ENCODE measurements at places on chromosomes 3 and 15.

DNA sequence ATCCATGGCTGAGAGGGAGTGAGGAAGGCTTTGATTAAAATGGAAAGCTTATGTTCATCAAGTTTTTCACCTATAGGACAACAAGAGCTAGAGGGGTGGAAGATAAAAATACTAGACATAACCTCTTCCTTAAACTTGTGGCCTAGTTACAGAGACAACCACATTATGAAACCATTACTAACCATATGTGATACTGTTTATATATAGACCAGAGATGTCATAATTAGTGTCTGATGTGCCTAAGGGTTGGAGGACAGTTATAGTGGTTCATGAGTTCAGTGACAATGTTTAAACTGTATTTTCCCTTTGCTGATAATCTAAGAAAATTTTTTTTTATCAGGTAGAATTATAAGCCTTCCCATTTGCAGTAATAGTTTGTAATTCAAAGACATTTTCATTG lies 23.7 kb downstream of the PHLDB2 start:
- no peak for DNase-seq
- H3K4me3 ChIP-seq = no peak overlapping the region
- no peaks in the 10 kb centered on the region for H3K36me3 ChIP-seq
- no peaks in the 10 kb centered on the region for H3K27me3 ChIP-seq

DNA sequence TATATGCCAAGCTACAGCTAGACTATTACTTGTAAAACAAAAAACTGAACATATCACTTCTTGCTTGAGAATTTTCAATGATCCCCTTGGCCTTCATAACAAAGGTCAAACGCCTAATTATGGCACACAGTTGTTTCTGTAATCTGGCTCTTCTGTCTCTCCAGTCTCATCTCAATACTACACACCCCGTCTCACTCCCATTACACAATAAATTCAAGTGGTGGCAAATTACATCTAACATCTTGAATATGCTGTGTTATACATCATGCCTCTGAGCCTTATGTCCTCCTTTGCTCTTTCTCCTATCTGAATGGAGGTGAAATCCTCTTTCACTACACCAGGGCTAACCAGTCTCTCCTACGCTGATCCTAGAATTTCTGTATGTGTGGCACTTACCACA lies 140.4 kb downstream of the TBL1XR1 start:
- peaks cover 4% of the 10 kb centered on the region for H3K36me3 ChIP-seq
- H3K27ac ChIP-seq = peak overlapping the region; percentile 25
- DNase-seq = no peak
- H3K4me1 ChIP-seq = peaks cover 4% of the 10 kb centered on the region
- H3K4me3 ChIP-seq = no peak overlapping the region

DNA sequence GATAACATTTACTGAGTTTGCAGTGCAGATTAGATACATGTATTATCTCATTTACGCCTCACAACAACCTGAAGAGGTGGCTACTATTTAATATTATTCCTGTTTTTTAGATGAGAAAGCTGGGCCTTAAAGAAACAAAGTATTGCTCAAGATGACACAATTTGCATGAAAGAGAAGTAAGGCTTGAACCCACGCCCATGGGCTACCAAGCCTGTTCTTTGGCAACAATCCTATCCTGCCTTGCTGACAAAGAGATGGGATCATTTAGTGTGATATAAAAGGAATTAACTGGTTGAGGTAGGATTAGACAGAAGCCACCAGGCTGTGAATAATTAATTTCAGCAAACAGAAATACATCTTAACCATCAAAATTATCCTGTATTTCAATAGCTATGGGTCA lies 9.2 kb upstream of the LDHAL6B start:
- H3K36me3 ChIP-seq = no peaks in the 10 kb centered on the region
- H3K27ac ChIP-seq = no peak overlapping the region
- no peaks in the 10 kb centered on the region for H3K27me3 ChIP-seq

DNA sequence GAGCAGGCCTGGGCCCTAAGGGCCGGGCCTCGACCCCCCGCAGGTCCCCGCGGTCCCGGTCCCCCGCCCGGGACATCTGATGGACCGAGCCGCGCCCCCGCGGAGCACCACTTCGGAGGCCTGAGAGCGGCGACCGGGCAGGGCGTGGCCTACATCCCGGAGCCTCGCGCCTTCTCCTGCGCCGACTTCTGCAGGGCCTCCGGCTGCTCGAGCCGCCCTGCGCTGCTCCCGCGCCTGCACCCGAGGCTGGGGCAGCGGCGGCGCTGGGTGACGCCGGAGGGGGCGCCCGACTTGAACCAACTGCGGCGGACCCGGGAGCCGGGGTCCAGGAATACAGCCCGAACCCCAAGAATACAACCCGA lies 14.9 kb upstream of the GP9 start:
- DNase-seq = no peak
- no peak overlapping the region for H3K27ac ChIP-seq
- peaks cover 8% of the 10 kb centered on the region for H3K4me1 ChIP-seq
- peak overlapping the region; percentile 31 for H3K4me3 ChIP-seq

GRCh38 chr15:80578871-80579270 lies 116.2 kb upstream of the ABHD17C start:
- H3K4me1 ChIP-seq = no peaks in the 10 kb centered on the region
- no peaks in the 10 kb centered on the region for H3K36me3 ChIP-seq
- H3K27ac ChIP-seq = no peak overlapping the region
- no peaks in the 10 kb centered on the region for H3K27me3 ChIP-seq

- H3K4me3 ChIP-seq = no peak overlapping the region
- no peak for DNase-seq
- no peaks in the 10 kb centered on the region for H3K27me3 ChIP-seq
- no peak overlapping the region for H3K27ac ChIP-seq
- H3K4me1 ChIP-seq = no peaks in the 10 kb centered on the region
These were observed 39.1 kb downstream of the MYO9A start for GRCh38 chr15:72078887-72079286.

DNA sequence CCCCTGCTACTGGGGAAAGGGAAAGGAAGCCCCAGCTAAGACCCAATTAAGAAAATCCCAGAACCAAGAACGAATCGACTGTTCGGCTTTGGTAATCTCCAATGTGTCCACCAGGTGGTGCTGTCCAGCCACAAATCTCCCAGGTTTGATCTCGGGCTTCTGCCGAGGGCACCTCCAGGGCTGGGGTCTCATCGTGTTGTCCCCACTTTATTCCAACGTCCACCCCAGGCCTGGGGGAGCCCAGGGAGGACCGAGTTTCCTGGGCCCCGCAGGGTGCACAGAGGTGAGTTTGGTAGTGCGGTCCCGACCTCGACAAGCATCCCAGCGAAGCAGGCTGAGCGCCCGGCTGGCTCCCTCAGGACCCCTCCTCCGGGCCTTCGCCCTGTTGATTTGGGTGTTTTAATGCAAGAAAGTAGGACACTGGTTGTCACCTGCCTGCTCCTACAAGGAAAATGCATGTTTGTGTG lies 185.1 kb downstream of the GOLGA6L6 start:
- peak; percentile 61 for DNase-seq
- no peaks in the 10 kb centered on the region for H3K36me3 ChIP-seq
- peaks cover 3% of the 10 kb centered on the region for H3K27me3 ChIP-seq
- H3K4me1 ChIP-seq = no peaks in the 10 kb centered on the region

- no peaks in the 10 kb centered on the region for H3K4me1 ChIP-seq
- no peak for DNase-seq
- no peaks in the 10 kb centered on the region for H3K36me3 ChIP-seq
- H3K4me3 ChIP-seq = no peak overlapping the region
- no peak overlapping the region for H3K27ac ChIP-seq
These were observed 103.3 kb upstream of the GALNT15 start for GRCh38 chr3:16071206-16071605.

- H3K27me3 ChIP-seq = no peaks in the 10 kb centered on the region
- no peaks in the 10 kb centered on the region for H3K36me3 ChIP-seq
- H3K4me3 ChIP-seq = no peak overlapping the region
These were observed 101.6 kb upstream of the RAD18 start for GRCh38 chr3:9064850-9065249.

- H3K4me1 ChIP-seq = no peaks in the 10 kb centered on the region
- no peak overlapping the region for H3K4me3 ChIP-seq
These were observed 15.9 kb downstream of the COMMD2 start for GRCh38 chr3:149736175-149736952.

GRCh38 chr15:81686021-81686420 lies 312.0 kb upstream of the TMC3 start:
- H3K4me3 ChIP-seq = no peak overlapping the region
- DNase-seq = no peak
- no peaks in the 10 kb centered on the region for H3K27me3 ChIP-seq
- no peaks in the 10 kb centered on the region for H3K4me1 ChIP-seq

DNA sequence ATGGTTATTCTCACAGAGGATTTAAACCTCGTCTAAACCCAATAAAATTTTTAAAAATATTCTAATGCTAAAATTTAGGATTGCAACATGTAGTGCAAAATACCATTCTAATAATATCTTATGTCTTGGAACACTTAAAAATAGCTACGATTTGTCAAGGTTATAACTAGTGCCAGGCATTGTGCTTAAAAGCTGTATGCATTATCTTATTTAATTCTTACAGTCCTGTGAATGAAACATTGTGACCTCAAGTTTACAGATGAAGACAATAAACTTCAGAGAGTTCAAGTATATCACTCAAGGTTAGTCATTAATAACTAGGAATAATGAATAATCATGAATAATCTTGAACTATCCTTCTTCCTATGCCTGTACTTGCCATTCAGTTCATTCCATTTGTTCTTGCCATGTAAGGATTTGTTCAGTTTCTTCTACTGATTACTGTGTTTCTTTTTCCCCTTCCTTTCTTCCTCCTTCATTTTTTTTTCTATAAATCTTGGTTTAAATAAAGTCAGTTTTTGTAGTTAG lies 897.6 kb upstream of the NR2F2 start:
- DNase-seq = no peak
- no peaks in the 10 kb centered on the region for H3K4me1 ChIP-seq
- no peaks in the 10 kb centered on the region for H3K27me3 ChIP-seq
- no peak overlapping the region for H3K4me3 ChIP-seq
- H3K36me3 ChIP-seq = no peaks in the 10 kb centered on the region

- H3K27ac ChIP-seq = no peak overlapping the region
- DNase-seq = no peak
- H3K4me1 ChIP-seq = no peaks in the 10 kb centered on the region
- peaks cover 17% of the 10 kb centered on the region for H3K27me3 ChIP-seq
These were observed 91.8 kb upstream of the ETV5 start for GRCh38 chr3:186200726-186201125.

GRCh38 chr3:181755959-181756358 lies 44.2 kb downstream of the SOX2 start:
- DNase-seq = no peak
- no peak overlapping the region for H3K27ac ChIP-seq
- no peaks in the 10 kb centered on the region for H3K36me3 ChIP-seq
- H3K4me3 ChIP-seq = no peak overlapping the region

DNA sequence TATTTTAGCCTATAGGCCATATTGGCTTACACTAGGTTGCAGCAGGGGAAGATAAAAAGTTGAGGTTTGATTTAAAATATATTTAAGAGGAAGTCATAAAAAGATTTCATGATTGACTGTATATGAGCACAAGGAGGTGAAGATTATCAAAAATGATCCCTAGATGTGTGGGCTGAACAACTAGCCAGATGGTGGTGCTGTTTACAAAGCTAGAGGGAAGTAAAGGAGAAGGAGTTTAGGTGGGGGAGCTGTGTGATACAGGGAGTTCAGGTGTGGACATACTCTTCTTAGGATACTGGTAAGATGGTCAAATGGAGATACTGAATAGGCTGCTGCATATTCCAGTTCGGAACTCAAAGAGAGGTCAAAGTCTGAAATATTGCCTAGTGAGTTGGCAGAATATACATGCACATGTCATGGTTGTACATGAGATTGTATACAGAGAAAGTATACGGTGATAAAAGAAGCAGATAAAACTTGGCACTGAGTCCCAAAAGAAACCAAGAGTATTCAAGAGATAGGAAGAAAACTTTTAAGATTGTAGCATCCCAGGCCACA lies 727.8 kb downstream of the NLGN1 start:
- no peaks in the 10 kb centered on the region for H3K27me3 ChIP-seq
- H3K36me3 ChIP-seq = no peaks in the 10 kb centered on the region
- H3K27ac ChIP-seq = no peak overlapping the region
- DNase-seq = no peak
- no peaks in the 10 kb centered on the region for H3K4me1 ChIP-seq

DNA sequence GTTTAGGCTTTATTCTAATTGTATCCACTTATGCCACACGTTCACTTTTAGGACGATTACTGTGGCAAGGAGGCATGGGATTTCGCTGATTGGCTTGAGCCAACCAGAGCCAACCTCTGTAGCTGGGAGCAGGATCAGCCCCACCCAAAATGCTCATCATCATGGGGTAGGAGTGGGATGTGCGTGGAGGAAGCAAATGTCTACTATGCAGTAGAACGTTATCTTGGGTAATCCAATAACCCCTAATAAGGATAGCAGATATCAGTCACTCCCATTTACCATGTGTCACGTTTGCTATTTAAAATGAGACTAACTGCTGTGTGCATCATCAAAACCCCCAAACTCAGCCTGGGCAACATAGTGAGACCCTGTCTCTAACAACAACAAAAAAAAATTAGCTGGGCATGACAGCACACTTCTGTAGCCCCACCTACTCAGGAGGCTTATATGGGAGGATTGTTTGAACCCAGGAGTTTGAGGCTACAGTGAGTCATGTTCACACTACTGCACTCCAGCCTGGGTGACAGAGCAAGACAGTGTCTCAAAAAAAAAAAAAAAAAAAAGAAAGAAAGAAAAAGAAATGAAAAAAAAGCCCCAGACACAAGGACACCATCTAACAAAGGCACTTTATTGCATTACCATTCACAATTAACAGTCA lies 17.8 kb upstream of the ITGB5 start:
- no peaks in the 10 kb centered on the region for H3K4me1 ChIP-seq
- H3K36me3 ChIP-seq = no peaks in the 10 kb centered on the region
- H3K27ac ChIP-seq = no peak overlapping the region
- H3K27me3 ChIP-seq = no peaks in the 10 kb centered on the region

- H3K4me3 ChIP-seq = no peak overlapping the region
- H3K27me3 ChIP-seq = peaks cover 6% of the 10 kb centered on the region
- no peak overlapping the region for H3K27ac ChIP-seq
- DNase-seq = no peak
These were observed 147.6 kb upstream of the NR2F2 start for GRCh38 chr15:96182736-96183513.

DNA sequence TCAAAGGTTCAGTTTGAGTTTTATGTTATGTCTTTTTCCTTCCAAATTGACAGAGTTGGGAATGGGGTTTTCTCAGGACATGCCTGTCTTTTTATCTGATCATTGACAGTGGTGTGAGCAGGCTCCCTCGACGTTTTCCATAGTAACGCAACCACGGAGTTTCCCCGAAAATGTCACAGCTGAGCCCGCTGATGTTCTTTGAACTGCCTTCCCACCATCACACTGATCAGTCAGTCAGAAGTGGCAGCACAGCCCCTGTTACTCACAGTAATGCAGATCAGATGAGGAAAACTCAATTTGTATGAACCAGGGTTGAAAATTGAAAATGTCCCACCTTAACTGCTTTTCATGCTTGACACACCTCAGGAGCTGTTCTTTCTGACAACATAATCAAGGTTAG lies 210.4 kb downstream of the NECTIN3 start:
- H3K4me3 ChIP-seq = no peak overlapping the region
- no peak overlapping the region for H3K27ac ChIP-seq

DNA sequence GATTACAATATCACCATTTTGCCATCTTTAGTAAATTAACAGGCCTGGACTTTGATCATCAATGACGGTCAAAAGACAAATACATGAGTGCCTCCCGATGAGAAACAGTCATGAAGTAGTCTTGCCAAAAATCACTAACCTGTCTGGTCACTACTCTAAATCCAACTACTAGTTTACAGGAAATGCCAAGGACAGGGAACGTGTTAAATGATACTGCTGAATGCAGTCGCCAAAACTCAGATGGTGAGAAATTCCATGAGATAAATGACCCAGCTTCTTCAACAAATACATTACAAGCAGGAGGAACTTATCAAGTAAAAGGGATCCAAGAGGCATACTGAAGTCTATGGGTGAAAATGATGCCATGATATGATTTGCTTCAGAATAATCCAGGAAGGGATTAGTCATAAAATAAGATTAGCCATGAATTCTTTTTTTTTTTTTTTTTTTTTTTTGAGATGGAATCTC lies 35.8 kb upstream of the ATP13A3 start:
- peaks cover 4% of the 10 kb centered on the region for H3K27me3 ChIP-seq
- no peak overlapping the region for H3K27ac ChIP-seq
- no peaks in the 10 kb centered on the region for H3K4me1 ChIP-seq
- DNase-seq = no peak
